HuH-7 (cell line): ENCODE measurements at places on chromosomes 3 and 15.

DNA sequence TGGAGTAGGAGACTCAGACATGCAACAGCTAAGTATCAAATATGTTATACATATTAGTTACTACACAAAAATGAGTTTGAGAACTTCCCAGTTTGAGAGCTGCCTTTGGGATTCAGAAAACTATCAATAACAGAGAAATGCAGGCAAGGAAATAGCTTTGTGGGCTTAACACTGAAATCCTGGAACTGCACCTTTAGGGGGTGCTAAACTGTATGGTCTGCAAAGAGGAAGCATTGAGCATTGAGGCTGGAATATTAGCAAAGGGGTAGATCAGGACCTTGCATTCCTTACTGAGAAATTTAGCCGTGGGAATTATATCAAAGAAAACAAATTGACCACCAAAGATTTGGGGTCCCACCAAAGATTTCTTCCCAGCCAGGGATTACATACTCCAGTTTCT is 580.0 kb downstream of the ZNF385D start:
- DNase-seq: peak; percentile 39

- DNase-seq: no peak
Measured at GRCh38 chr3:99927671-99928457, 110.2 kb downstream of the CMSS1 start.

DNA sequence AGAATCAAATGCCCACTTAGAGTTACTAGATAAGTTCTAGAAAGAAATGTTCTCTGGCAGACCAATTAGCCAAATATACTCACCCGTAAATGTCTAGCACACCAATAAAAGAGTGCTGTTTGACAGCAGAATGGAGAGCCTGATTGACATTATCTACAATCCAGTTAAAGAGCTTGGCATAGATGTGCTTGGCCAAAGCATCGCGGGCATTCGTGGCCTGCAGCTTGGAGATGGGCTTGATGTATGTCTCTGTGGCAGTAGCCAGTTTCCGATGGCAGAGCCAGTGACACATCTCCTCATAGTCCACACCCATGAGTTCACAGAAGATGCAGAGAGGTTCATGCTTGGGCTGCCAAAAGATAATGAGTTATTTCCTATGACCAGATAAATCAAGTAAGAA is 101.5 kb upstream of the MYO5C start:
- DNase-seq: no peak

- DNase-seq: no peak
Measured at GRCh38 chr15:77410701-77411618, 8.9 kb downstream of the PEAK1 start.

- no peak for DNase-seq
Measured at GRCh38 chr3:186630950-186631641, 9.1 kb upstream of the FETUB start.

DNA sequence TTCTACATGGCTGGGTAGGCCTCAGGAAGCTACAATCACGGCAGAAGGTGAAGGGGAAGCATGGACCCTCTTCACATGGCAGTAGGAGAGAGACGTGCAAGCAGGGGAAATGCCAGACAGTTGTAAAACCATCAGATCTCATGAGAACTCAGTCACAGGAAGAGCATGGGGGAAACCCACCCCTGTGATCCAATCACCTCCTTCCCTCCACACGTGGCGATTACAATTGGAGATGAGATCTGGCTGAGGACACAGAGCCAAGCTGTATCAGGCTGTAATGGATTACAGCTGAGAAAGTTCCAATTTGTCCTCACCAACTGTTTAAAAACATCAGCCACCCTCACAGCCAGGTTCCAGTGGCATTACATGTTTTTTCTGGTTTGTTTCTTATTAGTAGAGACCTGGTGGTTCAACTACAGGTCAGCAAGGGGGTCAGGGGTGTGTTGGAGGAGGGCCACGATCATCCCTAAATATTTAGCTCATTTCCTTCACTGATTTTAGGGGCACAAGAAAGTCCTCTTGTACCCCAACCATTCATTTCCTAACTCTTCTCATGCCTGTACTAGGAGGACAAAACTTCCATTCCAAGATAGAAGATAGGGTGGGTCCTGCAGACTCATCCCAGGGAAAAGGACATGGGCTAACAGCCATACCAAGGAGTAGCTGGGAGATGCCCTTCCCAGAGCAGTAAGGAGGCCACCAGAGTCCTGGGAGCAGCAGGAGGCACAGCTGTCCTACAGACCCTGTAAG is 54.4 kb downstream of the ANXA2 start:
- no peak for DNase-seq

DNA sequence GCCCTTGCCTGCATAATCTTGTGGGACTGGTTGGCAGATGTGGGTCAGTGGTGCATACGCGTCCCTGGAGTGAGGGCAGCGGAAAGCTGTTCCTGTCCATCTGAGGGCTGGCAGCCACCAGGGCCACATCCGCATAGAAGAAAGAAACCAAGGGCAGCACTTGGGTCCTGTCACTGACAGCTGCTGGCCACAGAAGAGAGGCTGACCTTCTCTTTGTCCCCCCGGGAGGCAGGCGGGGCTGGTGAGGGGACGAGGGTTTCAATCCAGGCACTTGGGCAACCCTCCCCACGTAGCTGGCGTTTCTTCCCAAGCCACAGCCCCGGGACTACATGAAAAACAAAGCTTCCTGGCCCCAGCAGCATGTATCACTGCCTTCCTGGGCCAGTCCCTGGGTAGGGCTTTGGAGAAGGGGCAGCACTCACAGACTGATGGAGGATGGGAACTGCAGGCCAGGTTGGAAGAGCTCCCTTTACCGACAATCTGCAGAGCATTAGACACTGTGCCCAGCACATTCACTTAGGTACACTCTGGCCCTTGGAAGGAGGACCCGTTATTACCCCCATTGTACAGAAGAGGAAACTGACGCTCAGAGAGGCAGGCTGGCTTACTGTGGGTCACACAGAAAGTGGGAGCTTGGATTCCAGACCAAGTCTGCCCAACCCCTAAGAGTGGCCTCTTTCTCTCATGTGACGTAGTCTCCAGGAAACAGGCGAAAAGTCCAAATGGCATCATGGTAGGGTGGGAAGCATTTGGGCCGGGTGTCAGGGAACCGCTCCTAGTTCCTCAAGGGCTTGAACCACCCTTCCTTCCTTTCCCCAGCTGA is 78.8 kb upstream of the SLC6A6 start:
- DNase-seq: no peak

DNA sequence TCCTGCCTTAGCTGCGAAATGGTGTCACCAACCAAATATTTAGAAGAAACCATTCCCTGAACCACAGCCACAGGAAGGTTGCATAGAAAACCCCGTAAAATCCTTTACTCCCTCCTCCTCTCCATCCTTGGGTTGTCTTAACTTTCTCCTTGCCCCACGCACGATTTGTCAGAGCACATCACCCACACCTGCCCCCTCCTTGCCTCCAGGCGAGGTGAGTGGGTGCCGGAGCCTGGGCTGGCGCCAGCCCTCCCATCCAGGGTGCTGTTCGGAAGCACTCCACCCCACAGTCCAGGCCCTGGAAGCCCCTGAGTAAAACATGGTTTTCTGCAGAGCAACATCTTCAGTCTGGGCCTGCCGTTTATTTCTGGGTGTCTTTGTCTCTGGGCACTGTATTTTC is 3.7 kb downstream of the GHRL start:
- DNase-seq: no peak

GRCh38 chr15:70014860-70015490 is 82.7 kb downstream of the TLE3 start:
- DNase-seq: no peak

DNA sequence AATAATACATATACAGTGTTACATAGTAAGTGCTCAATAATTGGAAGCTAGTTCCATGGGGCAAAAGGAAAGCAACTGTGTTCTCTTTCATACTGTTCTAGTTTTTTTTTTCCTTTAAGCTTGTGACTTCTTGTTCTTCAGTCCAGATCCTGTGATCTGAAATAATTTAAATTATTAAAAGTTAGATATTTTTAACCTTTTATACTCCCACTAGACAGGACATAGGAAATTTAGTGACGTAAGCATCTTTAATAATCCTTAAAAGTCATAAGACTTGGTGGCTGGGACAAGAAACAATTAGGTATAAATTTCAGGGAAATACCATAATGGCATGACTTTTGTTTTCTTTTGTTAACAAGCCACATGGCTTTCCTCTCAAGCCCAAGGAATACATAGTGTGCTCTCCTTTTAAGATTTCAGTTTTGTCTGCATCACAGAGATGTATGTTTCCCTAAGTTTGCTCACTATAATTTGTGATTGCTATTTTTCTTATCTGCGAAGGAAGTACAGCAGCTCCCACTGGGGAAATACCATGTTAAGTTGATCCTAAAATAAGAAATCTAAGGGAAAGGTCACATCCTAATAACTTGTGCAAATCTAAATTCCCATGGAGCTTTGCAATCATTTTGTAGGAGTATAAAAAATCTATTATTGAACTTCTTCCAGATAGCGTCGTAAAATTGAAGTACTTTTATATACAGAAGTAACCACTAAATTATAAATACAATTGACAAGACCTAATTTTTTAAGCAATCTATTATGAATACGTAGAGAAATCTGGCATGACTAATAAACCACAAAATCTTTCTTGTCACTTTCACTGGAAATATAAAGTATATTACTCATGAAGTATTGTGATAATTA is 30.1 kb downstream of the PPARG start:
- no peak for DNase-seq

GRCh38 chr3:140529096-140529495 is 148.8 kb upstream of the TRIM42 start:
- no peak for DNase-seq

DNA sequence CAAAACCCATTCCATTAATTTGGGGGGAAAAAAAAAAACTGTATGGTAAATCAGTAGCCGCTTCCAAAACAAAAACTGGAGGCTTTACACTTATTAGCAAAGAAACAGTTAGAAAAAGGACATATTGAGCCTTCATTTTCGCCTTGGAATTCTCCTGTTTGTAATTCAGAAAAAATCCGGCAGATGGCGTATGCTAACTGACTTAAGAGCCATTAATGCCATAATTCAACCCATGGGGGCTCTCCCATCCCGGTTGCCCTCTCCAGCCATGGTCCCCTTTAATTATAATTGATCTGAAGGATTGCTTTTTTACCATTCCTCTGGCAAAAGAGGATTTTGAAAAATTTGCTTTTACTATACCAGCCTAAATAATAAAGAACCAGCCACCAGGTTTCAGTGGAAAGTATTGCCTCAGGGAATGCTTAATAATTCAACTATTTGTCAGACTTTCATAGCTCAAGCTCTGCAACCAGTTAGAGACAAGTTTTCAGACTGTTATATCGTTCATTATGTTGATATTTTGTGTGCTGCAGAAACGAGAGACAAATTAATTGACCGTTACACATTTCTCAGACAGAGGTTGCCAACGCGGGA is 9.4 kb upstream of the RPL24 start:
- DNase-seq: no peak

- no peak for DNase-seq
Measured at GRCh38 chr3:39962581-39962980, 153.2 kb downstream of the MYRIP start.

- no peak for DNase-seq
Measured at GRCh38 chr15:48968066-48968465, 4.3 kb upstream of the SHC4 start.

- no peak for DNase-seq
Measured at GRCh38 chr3:31836131-31837075, 144.7 kb downstream of the OSBPL10 start.

DNA sequence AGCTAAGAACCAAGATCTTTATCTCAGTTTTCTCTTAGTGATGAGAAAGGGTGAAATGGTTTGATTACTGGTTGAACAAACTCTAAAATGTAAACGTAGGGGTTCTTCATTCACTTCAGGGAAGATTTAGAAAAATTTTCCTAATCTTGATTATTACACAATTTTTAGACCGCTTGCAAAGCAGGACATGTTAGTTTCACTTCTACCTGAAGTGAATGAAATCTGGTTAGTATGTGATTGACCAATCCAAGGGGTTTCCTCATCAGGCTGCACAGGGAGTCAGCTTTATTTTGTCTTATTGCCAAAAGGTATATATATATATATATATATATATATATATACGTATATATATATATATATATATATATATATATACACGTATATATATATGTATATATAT is 740.4 kb downstream of the TUSC7 start:
- no peak for DNase-seq

GRCh38 chr3:185423178-185423577 is 60.2 kb downstream of the MAP3K13 start:
- no peak for DNase-seq

GRCh38 chr15:98786717-98787116 is 138.4 kb downstream of the IGF1R start:
- DNase-seq: no peak

DNA sequence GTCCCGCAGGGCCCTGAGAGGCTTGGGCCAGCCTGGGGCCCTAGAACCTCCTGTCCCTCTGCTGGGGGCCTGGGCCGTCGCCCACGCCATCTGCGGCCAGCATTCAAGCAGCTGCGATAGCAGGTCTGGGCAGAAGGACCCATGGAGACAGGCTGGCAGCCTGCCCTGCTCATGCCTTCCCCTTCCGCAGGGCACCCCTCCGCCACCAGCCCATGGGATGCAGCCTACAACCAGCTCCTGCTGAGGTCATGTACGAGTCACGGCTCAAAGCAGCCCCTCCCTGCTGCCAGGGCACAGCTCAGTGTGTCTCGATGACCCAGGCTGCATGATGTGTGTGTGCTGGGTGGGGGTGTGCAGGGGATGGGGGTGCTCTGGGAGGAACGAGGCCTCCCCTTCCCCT is 27.8 kb downstream of the DUSP7 start:
- no peak for DNase-seq
